Omental fat pad (tissue), 4 donors: ENCODE measurements at places on chromosomes 3 and 15.

GRCh38 chr15:64048781-64049460, 2.6 kb upstream of the DAPK2 start:
- no peak for DNase-seq

GRCh38 chr3:42517117-42517516, 14.7 kb downstream of the VIPR1 start:
- DNase-seq = no peak

GRCh38 chr15:74378848-74379247, 11.4 kb upstream of the CYP11A1 start:
- DNase-seq = no peak

DNA sequence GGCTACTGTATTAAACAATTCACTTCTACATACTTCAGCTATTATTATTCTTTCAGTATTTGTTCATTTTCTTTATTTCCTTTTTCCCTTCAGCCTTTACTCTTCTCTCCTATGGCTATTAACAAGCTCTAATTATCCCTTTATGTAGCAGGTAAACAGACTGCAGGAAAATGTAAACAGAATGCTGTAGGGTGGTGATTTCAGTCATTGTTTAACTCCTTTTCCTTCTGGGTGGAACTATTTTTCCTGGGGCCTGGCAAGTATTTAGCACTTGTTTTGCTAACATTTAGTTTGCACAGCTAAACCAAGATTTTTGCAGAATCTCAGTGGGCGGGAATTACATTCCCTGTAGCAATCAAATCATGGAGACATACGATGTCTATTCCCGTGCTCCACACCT, 14.4 kb downstream of the RARB start:
- no peak for DNase-seq

GRCh38 chr3:172654470-172654869, 56.4 kb downstream of the NCEH1 start:
- no peak for DNase-seq

- no peak for DNase-seq
These were observed at the start of gene RYR3 for GRCh38 chr15:33310481-33311311. Gene RYR3, plus strand, starts transcription at chr15:33310967. Its CDS starts 79 bp downstream, at chr15:33311046.

DNA sequence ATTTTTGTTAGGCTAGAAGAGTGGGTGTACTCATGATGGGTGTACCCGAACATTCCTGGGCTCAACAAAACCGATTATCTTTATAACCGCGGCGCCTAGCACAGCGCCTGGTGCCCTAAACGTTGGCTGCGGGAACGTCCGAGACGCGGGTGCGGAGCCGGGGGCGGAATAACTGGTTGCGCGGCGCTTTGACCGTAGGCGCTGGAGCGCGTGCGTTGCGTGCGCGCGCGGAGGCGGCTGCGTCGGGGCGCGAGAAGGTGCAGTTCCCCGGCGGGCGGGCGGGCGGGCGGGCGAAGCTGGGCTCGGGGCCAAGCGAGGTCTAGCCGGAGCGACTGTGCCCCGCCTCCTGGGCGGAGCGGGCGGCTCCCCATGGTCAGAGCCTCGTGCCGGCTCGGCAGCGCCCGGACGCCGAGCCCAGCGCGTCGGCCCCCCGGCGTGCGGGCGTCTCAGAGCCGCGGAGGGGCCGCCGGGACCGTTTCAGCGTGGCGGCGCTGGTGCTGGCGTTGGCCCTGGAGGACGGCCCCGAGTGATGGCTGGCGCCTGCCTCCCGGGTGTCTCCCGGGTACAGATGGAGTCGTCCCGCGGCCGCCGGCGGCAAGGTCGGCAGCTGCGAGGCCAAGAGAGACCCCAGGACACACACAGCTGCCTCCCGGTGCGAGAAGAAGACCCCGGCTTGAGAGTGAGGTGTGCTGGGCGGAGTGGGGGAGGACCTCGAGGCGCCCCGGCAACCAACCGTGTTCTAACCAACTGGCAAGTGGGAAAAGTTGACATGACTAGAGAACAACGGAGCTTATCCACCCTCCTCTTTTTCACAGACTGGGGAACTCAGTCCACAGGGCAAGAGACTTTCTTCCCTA, at the start of gene PLAAT1:
TSS of gene PLAAT1 (plus strand) at position 373 of the 857 bp plus-strand sequence. CDS start 14,429 bp downstream, outside the sequence.
- DNase-seq = no peak

DNA sequence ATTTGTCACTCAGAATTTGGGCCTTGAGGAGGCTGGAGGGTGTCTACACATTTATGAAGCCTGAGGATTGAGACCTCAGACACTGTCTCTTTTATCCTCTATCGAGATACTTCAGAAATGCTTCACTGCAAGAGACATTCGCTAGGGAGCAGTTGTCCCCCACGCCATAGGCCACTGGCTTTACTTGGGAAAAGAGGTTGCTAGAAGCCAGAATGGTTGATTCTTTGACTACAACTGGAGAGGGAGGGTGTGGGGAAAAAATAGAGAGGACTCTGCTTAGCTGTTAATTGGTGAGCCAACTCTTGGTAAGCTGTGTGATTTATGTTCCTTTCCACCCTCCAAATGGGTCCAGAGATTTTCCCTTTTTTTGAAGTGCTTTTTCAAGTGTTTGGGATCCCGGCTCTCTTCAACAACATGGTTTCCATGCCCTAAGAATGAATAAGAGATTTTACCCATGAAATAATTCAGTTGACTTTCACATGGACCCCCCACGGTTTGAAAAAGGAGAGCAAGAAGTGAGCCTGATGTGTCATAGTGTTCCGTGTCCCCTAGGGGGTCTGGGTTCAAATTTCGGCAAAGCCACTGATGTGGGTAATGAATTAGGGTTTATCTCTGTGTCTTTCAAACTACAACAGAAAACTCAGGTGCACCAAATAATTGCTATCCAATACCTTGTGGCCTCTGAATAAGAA, 2.7 kb downstream of the BOC start:
- DNase-seq = no peak
